Neural cell (in vitro differentiated cells): ENCODE measurements at places on chromosomes 3 and 15. TPM values are rescaled to one million over a fixed set of nuclear protein-coding genes. Genes with fewer than 3 reads are reported as not detected.

CATSPER2 gene
- polyA plus RNA-seq: 2.0 and 4.5 TPM in 2 replicates

C3orf22 gene
- not detected in 2 replicates for polyA plus RNA-seq

FBXL22 gene
- polyA plus RNA-seq: 0.28 and 0.41 TPM in 2 replicates

BNIP2 gene
- polyA plus RNA-seq: 142 and 170 TPM in 2 replicates

ABCC5 gene
- polyA plus RNA-seq: 227 and 237 TPM in 2 replicates

RNF123 gene
- 27.4 and 32.0 TPM in 2 replicates for polyA plus RNA-seq

GALK2 gene
- polyA plus RNA-seq: 26.3 and 33.3 TPM in 2 replicates

BFSP2 gene
- polyA plus RNA-seq: not detected in 2 replicates

DGKG gene
- polyA plus RNA-seq: 0.08 TPM in 1 of 2 replicates, not detected in the other

KBTBD8 gene
- polyA plus RNA-seq: 4.7 and 5.0 TPM in 2 replicates

SV2B gene
- polyA plus RNA-seq: 0.38 and 0.68 TPM in 2 replicates

MASP1 gene
- 0.19 and 0.74 TPM in 2 replicates for polyA plus RNA-seq

FOXB1 gene
- polyA plus RNA-seq: not detected in 2 replicates

LYZL4 gene
- polyA plus RNA-seq: not detected in 2 replicates

MCF2L2 gene
- polyA plus RNA-seq: 9.3 and 10.0 TPM in 2 replicates

C3orf62 gene
- 15.6 and 18.0 TPM in 2 replicates for polyA plus RNA-seq

STAB1 gene
- polyA plus RNA-seq: 0.28 and 0.50 TPM in 2 replicates

OXTR gene
- 1.7 and 2.2 TPM in 2 replicates for polyA plus RNA-seq

SCN11A gene
- polyA plus RNA-seq: 2.2 and 2.8 TPM in 2 replicates

SERINC4 gene
- 0.38 and 0.47 TPM in 2 replicates for polyA plus RNA-seq

CSPG4 gene
- polyA plus RNA-seq: not detected in 2 replicates

RAB11A gene
- 600 and 620 TPM in 2 replicates for polyA plus RNA-seq

FSTL1 gene
- polyA plus RNA-seq: 7.6 and 12.3 TPM in 2 replicates

RFT1 gene
- polyA plus RNA-seq: 6.1 and 10.2 TPM in 2 replicates

PLA2G4D gene
- polyA plus RNA-seq: not detected in 2 replicates

MUC13 gene
- not detected in 2 replicates for polyA plus RNA-seq

MUC20 gene
- 1.8 and 3.0 TPM in 2 replicates for polyA plus RNA-seq

WDR93 gene
- 0.41 TPM in 1 of 2 replicates, not detected in the other for polyA plus RNA-seq

TNFAIP8L3 gene
- polyA plus RNA-seq: 0.16 TPM in 1 of 2 replicates, not detected in the other

CLDN16 gene
- not detected in 2 replicates for polyA plus RNA-seq

B3GNT5 gene
- 6.1 and 6.6 TPM in 2 replicates for polyA plus RNA-seq

NISCH gene
- 88.9 and 107 TPM in 2 replicates for polyA plus RNA-seq

IGSF10 gene
- not detected in 2 replicates for polyA plus RNA-seq

ALG1L2 gene
- polyA plus RNA-seq: not detected in 2 replicates

C3orf52 gene
- 0.21 TPM in 1 of 2 replicates, not detected in the other for polyA plus RNA-seq

CCR4 gene
- polyA plus RNA-seq: not detected in 2 replicates

SQOR gene
- not detected in 2 replicates for polyA plus RNA-seq

SOX14 gene
- polyA plus RNA-seq: not detected in 2 replicates

SNURF gene
- 15.1 and 19.9 TPM in 2 replicates for polyA plus RNA-seq

COL6A5 gene
- polyA plus RNA-seq: not detected in 2 replicates

CASR gene
- polyA plus RNA-seq: not detected in 2 replicates

EDEM1 gene
- polyA plus RNA-seq: 11.9 and 13.6 TPM in 2 replicates

KNL1 gene
- 0.38 and 2.4 TPM in 2 replicates for polyA plus RNA-seq

MYL3 gene
- polyA plus RNA-seq: 2.1 TPM in 1 of 2 replicates, not detected in the other

KLHL24 gene
- 86.1 and 92.1 TPM in 2 replicates for polyA plus RNA-seq

ZMYND10 gene
- polyA plus RNA-seq: 5.0 and 5.2 TPM in 2 replicates

ADCY5 gene
- polyA plus RNA-seq: 7.7 and 8.4 TPM in 2 replicates

LPP gene
- polyA plus RNA-seq: 3.0 and 3.2 TPM in 2 replicates

ALS2CL gene
- 0.11 and 0.52 TPM in 2 replicates for polyA plus RNA-seq

SLC22A13 gene
- polyA plus RNA-seq: 0.16 TPM in 1 of 2 replicates, not detected in the other

A4GNT gene
- polyA plus RNA-seq: not detected in 2 replicates

HCN4 gene
- 4.0 and 4.5 TPM in 2 replicates for polyA plus RNA-seq

RTF1 gene
- polyA plus RNA-seq: 77.9 and 84.1 TPM in 2 replicates

VILL gene
- polyA plus RNA-seq: 0.14 TPM in 1 of 2 replicates, not detected in the other

REC114 gene
- polyA plus RNA-seq: not detected in 2 replicates

CHRNB4 gene
- polyA plus RNA-seq: not detected in 2 replicates

ADGRG7 gene
- not detected in 2 replicates for polyA plus RNA-seq

SUSD5 gene
- 0.70 and 0.74 TPM in 2 replicates for polyA plus RNA-seq

TLE3 gene
- 22.8 and 27.6 TPM in 2 replicates for polyA plus RNA-seq
